ENCODE measurements at places on chromosomes 6 and 20. TPM values are rescaled to one million over a fixed set of nuclear protein-coding genes. Genes with fewer than 3 reads are reported as not detected.

DNA sequence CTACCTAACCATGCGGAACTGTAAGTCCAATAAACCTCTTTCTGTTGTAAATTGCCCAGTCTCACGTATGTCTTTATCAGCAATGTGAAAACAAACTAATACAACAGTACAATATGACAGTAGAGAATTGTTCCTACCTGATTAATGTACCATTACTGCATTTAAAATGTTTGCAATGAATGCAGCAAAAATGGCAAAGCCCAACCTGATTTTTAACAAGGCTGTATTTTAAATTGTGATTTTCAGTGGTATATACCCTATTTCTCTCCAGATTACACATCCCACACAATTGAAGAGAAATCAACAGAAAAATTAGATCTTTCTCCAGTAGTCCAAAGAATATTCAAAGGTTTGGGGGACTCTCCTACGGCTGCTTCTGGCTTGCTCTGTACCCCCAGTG is 3.3 kb upstream of the PCSK2 start:
- no peak for DNase-seq

DNA sequence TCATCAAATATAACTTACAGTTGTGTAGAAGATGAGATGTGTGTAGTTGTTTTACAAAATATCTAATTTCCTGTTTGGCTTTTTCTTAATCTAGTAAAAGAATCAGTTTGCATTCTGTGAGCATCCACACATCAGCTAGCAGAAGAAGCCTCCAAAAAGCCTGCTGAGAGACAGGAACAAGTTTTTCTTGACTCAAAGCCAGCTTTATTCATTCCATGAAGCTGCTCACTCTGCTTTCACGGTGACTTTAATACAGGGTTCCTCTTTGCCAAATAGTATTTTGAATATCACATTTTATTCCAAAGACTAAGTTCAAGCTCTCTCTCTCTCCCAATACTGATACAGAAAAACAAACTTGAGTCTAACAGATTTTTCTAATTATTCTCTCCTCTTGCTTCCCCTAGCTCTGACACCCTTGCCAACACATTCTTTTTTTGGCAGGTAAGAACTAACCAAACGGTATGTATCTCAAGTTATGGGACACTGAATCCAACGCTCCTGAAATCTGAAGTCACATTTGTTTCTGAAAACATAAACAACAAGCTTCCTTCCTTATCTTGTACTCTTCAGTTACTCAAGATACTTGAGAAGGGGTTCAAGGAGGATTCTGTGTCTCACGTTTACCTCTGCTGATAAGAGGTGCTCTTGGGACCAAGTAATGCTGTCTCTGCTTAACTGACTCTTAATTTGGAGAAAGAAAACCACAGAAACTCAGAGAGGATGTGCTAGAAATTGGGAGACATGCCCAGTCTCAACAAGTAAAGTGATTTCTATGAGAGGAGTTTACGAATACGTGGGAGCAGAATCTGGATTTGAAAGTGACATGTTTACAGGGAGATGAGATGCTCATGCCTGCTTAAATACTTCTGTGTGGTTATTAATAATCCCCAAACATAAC is 184.2 kb upstream of the SPTLC3 start:
- no peak for DNase-seq

GRCh38 chr20:45087814-45088213 is 13.1 kb downstream of the KCNS1 start:
- DNase-seq, result no peak

GRCh38 chr6:20660534-20660933 is 126.3 kb downstream of the CDKAL1 start:
- DNase-seq, result no peak

The SSTR4 gene
- total RNA-seq, result not detected

The RNF144B gene
- total RNA-seq, result 7.6 TPM

The HLA-B gene
- 1,414 TPM for total RNA-seq

The TRAPPC3L gene
- total RNA-seq, result not detected

The HMGCLL1 gene
- total RNA-seq, result 0.61 TPM

The SMIM28 gene
- not detected for total RNA-seq

The BAG2 gene
- 1.1 TPM for total RNA-seq
